Nucleus accumbens (tissue), 56 donors: ENCODE measurements at places on chromosomes 3 and 15.

- no peak for DNase-seq
Observed at GRCh38 chr3:133938770-133939462, 43.2 kb upstream of the RAB6B start.

DNA sequence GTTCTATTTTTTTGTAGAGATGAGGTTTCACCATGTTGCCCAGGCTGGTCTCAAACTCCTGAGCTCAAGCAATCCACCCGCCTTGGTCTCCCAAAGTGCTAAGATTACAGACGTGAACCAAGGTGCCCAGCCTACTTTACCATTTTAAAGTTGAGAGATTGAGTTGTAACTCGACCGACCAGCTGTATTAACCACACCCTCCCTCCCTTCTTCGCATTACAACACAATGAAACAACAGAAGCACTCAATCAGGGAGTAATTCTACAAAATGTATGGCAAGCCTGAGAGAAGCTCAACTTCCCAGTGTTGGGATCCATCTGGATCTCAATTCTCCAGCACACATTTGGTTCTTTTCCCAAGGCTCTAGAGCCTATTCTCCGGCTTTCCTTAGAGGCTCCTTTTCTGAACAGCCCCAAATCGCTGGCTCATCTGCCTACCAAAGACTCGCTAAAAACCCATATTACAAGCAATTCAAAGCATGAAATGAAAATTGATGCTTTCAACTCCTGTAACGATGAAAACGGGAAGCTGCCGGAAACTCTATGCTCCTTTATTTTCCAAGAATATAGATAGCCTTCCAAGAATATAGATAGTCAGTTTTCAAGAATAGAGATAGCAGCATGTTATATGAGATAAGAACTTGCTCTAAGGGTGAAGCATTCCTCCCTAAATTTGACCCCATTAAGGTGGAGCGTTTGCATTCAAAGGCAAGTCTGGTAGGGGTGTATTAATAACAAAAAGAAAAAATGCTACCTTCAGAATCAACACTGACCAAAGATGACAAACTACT, 450.9 kb downstream of the MAGI1 start:
- no peak for DNase-seq

GRCh38 chr3:195895861-195896360, 12.4 kb downstream of the TNK2 start:
- peak; percentile 59 for DNase-seq

DNA sequence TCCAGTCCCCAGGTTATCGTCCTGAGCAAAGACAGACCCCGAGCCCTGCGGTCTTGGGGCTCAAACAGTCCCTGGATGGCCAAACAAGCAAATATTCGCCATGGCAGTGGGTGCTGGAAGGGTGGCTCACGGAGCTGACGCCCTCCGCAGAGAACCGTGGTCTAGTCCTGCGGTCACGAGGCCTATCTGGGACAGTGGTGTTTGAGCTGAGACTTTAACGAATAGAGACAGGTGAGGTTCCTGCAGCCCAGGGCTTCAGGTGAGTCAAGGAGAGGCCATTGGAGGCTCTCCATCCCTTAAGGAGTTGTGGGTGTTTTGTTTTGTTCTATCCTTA, 399 bp upstream of the SUCLG2 start:
- DNase-seq: no peak

GRCh38 chr3:40800343-40800742, 275.6 kb downstream of the ZNF621 start:
- DNase-seq: no peak

DNA sequence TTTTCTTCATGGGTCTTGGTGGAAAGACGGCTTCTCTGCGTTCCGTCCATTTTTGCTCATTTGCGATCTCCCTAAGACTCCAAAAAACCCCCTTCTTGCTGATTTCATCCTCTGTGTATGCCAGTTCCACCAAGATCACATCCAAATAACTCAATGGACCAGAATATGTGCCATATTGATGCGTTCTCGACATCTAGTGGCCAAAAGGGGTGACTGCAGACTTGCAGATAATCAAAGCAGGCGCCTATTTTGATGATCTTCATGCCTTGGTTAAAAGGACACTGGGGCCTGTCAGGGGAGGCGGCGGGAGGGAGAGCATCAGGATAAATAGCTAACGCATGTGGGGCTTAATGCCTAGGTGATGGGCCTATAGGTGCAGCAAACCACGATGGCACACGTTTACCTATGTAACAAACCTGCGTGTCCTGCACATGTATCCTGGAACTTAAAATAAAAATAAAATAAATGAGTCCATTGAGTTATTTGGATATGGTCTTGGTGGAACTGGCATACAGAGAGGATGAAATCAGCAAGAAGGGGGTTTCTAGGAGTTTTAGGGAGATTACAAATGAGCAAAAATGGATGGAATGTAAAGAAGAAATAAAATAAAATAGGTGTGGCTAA, 104.2 kb upstream of the RAD18 start:
- no peak for DNase-seq

- DNase-seq: no peak
Observed at GRCh38 chr15:57647791-57648130, 56.1 kb downstream of the MYZAP start.

GRCh38 chr3:126415661-126416591, 21.2 kb downstream of the CFAP100 start:
- DNase-seq: no peak

- no peak for DNase-seq
Observed at GRCh38 chr15:66724732-66725463, 22.9 kb downstream of the SMAD6 start.

- no peak for DNase-seq
Observed at GRCh38 chr15:35243758-35244157, 158.7 kb upstream of the NANOGP8 start.

DNA sequence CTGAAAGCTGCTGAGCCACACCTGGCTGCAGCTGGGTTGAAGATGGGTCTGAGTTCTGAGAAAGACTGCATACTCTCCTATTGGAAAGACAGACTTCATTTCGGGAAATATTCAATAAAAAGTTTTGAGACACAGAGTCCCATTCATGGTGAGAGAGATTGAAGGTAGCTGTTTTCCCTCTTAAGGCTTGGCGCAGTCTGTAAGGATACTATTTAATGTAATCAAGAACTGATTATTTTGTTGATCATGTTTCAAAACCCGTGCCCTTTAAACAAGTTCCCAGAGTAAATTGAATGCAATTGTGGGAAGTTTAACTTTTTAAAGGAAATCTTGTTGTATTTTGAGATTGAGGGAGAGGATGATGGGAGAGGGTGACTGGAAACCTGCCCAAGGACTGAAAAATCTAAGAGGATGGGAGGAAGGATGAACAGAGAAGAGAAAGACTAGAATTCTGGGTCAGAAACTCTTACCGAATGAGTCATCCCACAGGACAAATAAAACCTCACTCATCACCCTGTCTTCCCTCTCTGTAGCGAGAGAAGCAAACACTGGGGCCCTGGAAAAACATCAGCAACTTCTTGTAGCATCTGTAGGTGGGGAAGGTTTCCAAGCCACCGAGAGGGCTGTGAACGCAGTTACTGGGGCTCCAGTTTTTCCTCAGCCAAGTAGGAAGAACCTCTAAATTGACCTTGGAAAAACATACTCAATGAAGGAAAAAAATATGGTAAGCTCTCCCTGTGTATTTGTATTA, 193.2 kb upstream of the TPRG1 start:
- no peak for DNase-seq

DNA sequence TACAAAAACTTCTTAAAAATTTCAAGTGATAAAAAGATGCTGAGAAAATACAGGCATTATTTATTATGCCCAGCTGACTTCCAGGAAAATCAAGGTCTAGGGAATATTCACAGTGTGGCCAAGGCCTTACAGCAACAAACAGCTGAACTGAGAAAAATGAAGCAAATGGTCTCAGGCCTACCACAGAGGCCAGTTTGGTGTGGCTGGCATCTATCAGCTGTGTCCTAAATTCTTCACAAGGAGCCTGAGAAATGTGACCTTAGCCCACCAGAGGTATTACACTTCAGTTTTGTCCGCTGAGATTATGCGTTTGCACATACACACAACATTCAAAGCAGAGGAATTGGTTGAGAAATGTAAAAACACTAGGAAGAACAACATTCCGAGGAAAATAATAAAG, 77.4 kb downstream of the ANP32A start:
- no peak for DNase-seq
